ENCODE measurements at places on chromosomes 11 and 22. TPM values are rescaled to one million over a fixed set of nuclear protein-coding genes. Genes with fewer than 3 reads are reported as not detected.

The KIRREL3 gene
- 10.2 TPM for total RNA-seq

The H19 gene
- total RNA-seq = 10.2 TPM

The ADAMTS8 gene
- 0.62 TPM for total RNA-seq

The CFAP300 gene
- 6.9 TPM for total RNA-seq

The MS4A4A gene
- not detected for total RNA-seq

The TMPRSS13 gene
- not detected for total RNA-seq

The C11orf87 gene
- total RNA-seq = 0.01 TPM

The THAP12 gene
- total RNA-seq = 46.0 TPM

The TMEM191C gene
- total RNA-seq = 0.98 TPM

The SAA1 gene
- 0.42 TPM for total RNA-seq

The FAM118B gene
- 17.4 TPM for total RNA-seq

The OR5I1 gene
- not detected for total RNA-seq

The PRODH gene
- 0.51 TPM for total RNA-seq

The OR4S2 gene
- total RNA-seq = not detected

The TIMP3 gene
- total RNA-seq = 2.1 TPM

The RAB39A gene
- total RNA-seq = 0.66 TPM

The KRTAP5-9 gene
- total RNA-seq = not detected

The TMPRSS4 gene
- not detected for total RNA-seq

The IL10RA gene
- total RNA-seq = 0.03 TPM

The CRYBA4 gene
- total RNA-seq = not detected

The OR52E6 gene
- not detected for total RNA-seq

The APOA4 gene
- not detected for total RNA-seq

The OR56A1 gene
- total RNA-seq = not detected

The FDXACB1 gene
- total RNA-seq = 1.3 TPM

The SLC22A9 gene
- not detected for total RNA-seq

The FAM227A gene
- 0.46 TPM for total RNA-seq

The FGF4 gene
- not detected for total RNA-seq

The PHF21B gene
- total RNA-seq = 1.1 TPM

The NPTXR gene
- total RNA-seq = 15.3 TPM

The REXO2 gene
- 117 TPM for total RNA-seq

The FXYD6 gene
- total RNA-seq = 0.21 TPM

The LGALS12 gene
- not detected for total RNA-seq

The CDC45 gene
- 25.9 TPM for total RNA-seq

The PLAAT3 gene
- 56.4 TPM for total RNA-seq

The DEPDC7 gene
- total RNA-seq = 10.1 TPM

The CDCA5 gene
- 72.8 TPM for total RNA-seq

The PATE4 gene
- total RNA-seq = not detected

The DMC1 gene
- 5.4 TPM for total RNA-seq

The VWCE gene
- 0.48 TPM for total RNA-seq

The SCGB1D2 gene
- total RNA-seq = not detected

The KCNK4 gene
- not detected for total RNA-seq

The PLEKHA7 gene
- total RNA-seq = 28.7 TPM

The OR6A2 gene
- not detected for total RNA-seq

The PPFIBP2 gene
- total RNA-seq = 13.5 TPM

Measured in A549 treated with CORT108297 at 1 μM for 4 hours (cell line).